ENCODE measurements at places on chromosomes 2 and 18.

GRCh38 chr2:204135752-204136151 lies 199.2 kb downstream of the ICOS start:
- no peak for DNase-seq

- DNase-seq: no peak
Measured at GRCh38 chr2:10709290-10709939, 12.0 kb upstream of the ATP6V1C2 start.

GRCh38 chr18:76394780-76395476 lies 100.1 kb downstream of the ZNF516 start:
- no peak for DNase-seq

DNA sequence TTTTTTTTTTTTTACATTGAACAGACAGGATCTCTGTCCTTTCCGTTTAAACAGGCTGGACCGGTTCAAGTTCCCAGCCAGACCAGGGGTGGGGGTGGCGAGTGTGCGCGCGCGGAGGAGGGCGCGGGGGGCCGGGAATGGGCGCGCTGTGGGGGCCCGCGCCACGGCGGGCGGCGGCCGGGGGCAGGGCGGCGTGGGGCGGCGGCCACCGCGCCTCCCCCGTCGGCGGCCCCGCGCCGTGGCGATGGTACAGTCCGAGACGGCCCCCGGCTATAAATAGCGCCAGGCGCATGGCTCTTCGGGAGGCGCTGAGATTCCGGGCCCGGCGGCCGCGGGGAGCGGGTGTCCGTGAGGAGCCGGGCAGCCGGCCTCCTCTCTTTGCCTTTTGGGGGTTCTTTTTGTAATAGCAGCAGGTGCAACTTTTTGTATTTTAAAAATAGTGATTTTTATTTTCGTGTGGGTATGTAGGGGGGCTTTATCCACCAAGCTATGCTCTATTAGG lies 430 bp upstream of the CELF4 start:
- DNase-seq: no peak

DNA sequence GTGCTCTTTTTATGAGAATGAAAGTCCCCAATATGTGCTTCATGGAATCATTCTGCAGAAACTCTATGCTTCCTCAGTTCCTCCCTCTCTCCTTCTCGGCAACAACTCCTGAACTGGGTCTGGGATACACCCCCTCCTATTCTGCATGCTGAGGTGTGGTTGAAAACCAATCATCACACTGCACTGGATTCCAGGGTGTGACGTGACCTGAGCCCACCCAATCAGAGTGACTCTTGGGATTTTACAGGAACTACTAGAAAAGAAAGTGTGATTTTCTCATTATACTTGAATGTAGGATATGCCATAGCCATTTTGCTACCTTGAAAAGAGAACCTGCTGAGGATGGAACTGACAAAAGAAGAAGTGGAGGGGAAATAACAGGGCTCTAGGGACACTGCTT lies 36.3 kb downstream of the ACVR1 start:
- DNase-seq: no peak

GRCh38 chr2:164839914-164840457 lies 1.6 kb downstream of the COBLL1 start:
- DNase-seq: no peak

GRCh38 chr2:46342566-46343315 lies 45.5 kb downstream of the EPAS1 start:
- DNase-seq: no peak

- DNase-seq: no peak
Measured at GRCh38 chr2:226813148-226813701, 13.6 kb upstream of the IRS1 start.

GRCh38 chr18:39604836-39605235 lies 2039.2 kb upstream of the CELF4 start:
- no peak for DNase-seq

DNA sequence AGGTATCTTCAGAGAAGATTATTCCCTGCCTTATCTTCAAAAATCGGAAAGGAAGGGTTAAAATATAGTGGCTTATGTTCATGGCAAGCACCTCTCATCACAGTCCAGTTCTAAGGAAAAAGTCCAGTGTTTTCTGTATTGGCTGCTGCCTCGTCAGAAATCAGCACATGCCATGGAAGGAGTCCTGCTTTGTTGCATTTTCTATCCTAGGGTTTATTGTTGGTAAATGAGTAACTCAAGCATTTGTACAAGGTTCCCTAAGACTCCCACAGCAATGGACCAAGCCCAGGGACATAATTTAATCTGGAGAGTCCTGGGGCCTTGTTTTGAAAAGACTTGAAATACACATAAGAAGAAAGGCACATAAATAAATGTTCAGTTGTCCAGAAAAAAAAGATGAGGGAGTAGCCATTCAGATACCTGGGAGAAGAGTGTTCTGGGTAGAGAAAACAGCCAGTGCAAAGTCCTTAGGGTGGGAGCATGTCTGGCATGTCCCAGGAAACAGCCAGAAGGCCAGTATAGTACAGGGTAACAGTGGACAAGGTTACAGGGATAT lies 26.4 kb downstream of the NBEAL1 start:
- DNase-seq: no peak

DNA sequence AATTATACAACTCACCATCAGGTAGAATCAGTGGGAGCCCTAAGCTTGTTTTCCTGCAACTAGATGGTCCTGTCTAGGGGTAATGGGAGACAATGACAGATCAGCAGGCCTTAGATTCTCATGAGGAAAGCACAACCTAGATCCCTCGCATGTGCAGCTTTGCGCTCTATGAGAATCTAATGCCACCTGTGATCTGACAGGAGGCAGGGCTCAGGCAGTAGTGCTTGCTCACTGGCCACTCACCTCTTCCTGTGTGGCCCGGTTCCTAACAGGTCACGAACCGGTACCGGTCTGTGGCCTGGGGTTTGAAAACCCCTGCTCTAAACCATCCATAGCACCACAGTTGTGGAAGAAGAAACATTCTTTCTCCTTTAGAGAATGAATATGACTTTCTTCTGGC lies 242.8 kb upstream of the CXCR4 start:
- DNase-seq: no peak

GRCh38 chr18:31170335-31170734 lies 7.7 kb upstream of the DSC1 start:
- no peak for DNase-seq

GRCh38 chr2:108194409-108195132 lies 45.2 kb upstream of the SULT1C3 start:
- no peak for DNase-seq

DNA sequence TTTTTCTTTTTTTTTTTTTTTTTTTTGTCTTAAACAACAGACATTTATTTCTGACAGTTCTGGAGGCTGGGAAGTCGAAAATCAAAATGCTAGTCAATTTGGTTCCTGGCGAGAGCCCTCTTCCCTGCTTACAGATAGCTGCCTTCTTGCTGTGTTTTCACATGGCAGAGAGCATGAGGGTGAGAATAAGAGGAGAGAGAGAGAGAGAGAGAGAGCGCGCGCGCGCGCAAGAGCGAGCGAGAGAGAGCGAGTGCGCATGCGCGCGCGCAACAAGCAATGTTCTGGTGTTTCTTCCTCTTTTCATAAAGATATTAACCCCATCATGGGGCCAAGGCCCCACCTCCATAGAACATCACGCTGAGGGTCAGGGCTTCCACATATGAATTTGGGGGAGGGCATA lies 20.9 kb downstream of the MTCL1 start:
- no peak for DNase-seq

DNA sequence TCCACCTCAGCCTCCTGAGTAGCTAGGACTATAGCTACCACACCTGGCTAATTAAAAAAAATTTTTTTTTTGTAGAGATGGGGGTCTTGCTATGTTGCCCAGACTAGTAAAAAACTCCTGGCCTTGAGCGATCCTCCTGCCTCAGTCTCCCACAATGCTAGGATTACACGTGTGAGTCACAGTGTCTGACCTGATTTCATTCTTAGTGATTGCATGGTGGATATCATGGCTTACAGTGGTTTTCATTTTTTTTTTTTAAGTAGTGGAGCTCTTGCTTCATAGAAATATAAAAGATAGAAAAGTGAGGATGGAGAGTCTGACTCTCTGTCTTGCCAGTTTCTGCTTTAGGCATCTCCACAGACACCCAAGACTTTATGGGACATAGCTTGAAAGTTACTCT lies 83.6 kb downstream of the CDC42EP3 start:
- no peak for DNase-seq

All from activated CD4-positive, alpha-beta T cell treated with anti-CD3 and anti-CD28 coated beads, Interleukin-2, amount 50 U/mL, for 48 hours (primary cell).